Activated CD4-positive, alpha-beta T cell treated with anti-CD3 and anti-CD28 coated beads for 36 hours (primary cell): ENCODE measurements at places on chromosomes 12 and 14.

DNA sequence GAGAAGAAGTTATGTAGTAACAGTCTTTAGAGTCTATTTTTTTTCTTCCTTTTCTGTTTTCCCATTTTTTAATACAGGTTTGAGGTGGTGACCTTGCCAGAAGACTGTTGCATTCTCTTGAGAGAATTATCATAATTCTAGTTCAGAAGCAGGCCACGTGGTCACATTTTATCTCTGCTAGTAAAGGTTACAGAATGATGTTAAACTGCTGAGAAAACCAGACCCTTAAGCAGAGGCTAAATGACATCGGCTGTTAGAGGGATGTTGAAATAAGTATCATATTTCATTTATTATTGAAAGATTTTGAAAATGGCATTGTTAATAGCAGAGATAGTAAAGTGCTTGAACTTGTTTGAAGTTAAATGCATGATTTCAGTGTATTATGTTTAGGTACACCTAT, 49.2 kb downstream of the BRMS1L start:
- no peak for DNase-seq

- DNase-seq, result no peak
Measured at GRCh38 chr12:112341046-112341825, 41.0 kb downstream of the HECTD4 start.

DNA sequence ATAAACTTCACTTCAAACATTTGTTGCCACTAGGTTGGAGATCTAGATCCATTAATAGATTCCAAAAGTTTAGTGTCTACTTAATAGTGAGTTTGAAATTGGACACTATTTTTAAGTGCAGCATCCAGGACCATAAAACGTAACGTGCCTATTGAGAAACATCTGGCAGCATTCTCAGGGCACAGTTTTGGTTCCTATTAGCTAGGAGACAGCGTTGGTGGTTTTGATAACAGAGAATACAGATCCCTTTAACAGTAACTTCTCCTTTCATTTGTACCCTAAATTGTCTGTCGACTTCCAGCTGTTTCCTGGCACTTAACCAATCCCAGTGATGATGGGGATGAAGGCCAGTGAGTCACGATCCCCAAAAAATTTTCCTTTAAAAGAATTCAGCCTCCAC, 25.8 kb downstream of the KCNK10 start:
- no peak for DNase-seq

DNA sequence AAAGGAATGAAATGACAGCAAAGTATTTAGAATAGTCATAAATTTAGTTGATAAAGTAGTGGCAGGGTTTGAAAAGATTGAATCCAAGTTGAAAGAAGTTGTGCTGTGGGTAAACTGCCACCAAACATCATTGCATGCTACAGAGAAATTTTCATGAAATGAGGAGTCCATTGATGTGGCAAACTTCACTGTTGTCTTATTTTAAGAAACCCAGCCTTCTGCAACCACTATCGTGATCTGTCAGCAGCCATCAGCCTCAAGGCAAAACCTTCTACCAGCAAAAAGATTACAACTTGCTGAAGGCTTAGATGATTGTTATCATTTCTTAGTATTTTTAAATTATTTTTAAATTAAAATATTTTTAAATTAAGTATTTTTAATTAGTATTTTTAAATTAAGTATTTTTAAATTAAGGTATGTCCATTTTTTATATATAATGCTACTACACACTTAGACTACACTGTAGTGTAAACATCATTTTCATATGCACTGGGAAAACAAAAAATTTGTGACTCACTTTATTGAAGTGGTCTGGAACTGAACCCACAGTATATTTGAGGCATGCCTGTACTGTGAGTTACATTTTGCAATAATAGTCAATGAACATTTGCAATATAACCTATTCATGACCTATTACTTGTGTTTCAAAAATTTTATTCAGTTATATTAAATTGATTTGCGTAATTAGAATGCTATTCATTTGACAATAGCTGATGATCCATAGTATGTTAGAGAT, 67.2 kb upstream of the SYT1 start:
- no peak for DNase-seq

- no peak for DNase-seq
Measured at GRCh38 chr14:37709419-37710195, 114.2 kb downstream of the TTC6 start.

- DNase-seq, result no peak
Measured at GRCh38 chr14:103228866-103229265, 105.2 kb upstream of the EIF5 start.

DNA sequence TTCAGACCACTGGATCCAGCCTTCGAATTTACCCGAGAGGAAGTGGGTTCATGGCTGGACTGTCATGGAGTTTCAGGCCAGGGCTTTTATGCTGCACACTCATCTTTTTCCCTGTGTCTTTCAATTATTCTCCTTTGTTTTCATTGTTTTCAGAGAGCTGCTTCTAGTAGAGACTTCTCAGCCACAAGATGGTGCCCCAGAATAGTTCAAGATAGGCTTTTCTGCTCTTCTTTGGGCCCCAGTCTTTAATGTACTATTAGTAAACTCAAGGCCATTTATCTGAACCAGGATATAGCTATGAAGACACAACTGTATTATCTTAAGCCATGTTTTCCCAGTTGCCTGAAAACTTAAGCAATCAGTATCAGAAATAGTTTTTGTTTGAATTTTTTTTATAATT, 30.4 kb upstream of the PSMA6 start:
- DNase-seq, result no peak

- DNase-seq, result peak; percentile 55
Measured at GRCh38 chr12:66188584-66189485, at the start of gene IRAK3. TSS of gene IRAK3 (plus strand) at chr12:66189214. CDS start at chr12:66189300, 86 bp downstream.

- no peak for DNase-seq
Measured at GRCh38 chr12:81520064-81520945, 238.8 kb downstream of the PPFIA2 start.

- no peak for DNase-seq
Measured at GRCh38 chr12:11798006-11798708, 148.7 kb downstream of the ETV6 start.

- DNase-seq, result no peak
Measured at GRCh38 chr14:68536018-68536410, 256.9 kb downstream of the ZFP36L1 start.

- DNase-seq, result no peak
Measured at GRCh38 chr12:94792693-94793092, 142.3 kb upstream of the TMCC3 start.

GRCh38 chr14:82689948-82690347, 1156.3 kb upstream of the SEL1L start:
- no peak for DNase-seq

GRCh38 chr14:54186821-54187763, 209.7 kb upstream of the CDKN3 start:
- no peak for DNase-seq

DNA sequence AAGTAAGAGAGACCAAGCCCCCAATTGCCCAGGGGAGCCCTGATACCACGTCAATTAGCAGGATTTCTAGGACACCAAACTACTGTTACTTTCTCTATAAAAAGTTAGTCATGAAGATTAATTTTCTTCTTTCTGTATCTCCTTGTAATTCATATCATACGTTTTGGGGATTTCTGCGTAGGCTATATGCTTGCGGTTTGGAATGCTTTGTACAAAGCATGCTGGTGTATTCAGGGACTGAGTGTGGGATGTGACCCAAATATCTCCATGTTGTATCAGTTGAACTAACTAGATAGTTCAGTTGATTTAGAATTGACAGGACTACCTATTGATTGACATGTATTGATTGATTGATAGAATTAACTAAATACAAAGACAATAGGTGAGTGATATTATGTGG, 7.7 kb downstream of the GPR33 start:
- DNase-seq, result no peak

DNA sequence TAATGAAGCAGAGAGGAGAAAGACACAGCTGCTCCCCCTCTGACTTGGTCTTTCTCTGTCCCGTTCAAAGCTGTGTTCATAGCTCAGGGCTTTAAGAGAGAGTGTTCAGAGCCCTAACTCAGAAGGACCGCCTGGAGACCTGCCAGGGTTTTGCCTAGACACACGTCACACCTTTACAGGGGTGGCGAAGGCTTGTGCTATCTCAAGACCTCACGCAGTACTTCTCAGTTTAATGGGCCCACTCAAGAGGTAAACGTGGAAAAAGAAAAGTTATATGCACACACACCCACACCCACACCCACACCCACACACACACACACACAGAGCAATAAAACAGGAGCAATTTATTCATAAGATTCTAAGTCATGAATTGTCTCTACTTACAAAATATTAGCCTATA, 374.3 kb downstream of the C12orf75 start:
- no peak for DNase-seq

GRCh38 chr12:32486158-32486557, 86.8 kb downstream of the FGD4 start:
- DNase-seq, result no peak

DNA sequence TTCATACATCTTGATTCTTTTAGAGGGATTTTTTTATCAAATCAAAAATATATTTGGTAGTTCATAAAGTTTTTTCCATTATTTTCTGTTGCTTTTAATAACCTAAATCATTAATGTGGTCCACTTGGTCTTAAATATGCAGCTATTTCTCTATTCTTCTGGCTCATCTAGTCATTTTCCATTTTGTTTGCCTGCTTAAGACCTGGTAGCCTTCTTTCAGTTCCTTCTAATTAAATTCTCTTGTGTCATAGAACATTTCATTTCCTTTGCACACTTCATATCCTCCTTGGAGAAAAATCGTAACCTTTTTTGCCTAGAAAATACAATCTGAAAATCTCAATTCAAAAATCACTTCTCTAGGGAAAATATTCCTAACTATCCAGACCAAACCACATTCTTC, 387.0 kb downstream of the LRFN5 start:
- DNase-seq, result no peak

- peak; percentile 38 for DNase-seq
Measured at GRCh38 chr14:37594971-37595808, at the start of the genes FOXA1 and TTC6. TSS of gene FOXA1 (minus strand) at chr14:37595249. CDS start at chr14:37594972, 277 bp downstream. TSS of gene TTC6 (plus strand) at chr14:37595629. CDS start at chr14:37622065, 26,436 bp downstream.

- no peak for DNase-seq
Measured at GRCh38 chr12:132063491-132063890, 80.6 kb downstream of the DDX51 start.

DNA sequence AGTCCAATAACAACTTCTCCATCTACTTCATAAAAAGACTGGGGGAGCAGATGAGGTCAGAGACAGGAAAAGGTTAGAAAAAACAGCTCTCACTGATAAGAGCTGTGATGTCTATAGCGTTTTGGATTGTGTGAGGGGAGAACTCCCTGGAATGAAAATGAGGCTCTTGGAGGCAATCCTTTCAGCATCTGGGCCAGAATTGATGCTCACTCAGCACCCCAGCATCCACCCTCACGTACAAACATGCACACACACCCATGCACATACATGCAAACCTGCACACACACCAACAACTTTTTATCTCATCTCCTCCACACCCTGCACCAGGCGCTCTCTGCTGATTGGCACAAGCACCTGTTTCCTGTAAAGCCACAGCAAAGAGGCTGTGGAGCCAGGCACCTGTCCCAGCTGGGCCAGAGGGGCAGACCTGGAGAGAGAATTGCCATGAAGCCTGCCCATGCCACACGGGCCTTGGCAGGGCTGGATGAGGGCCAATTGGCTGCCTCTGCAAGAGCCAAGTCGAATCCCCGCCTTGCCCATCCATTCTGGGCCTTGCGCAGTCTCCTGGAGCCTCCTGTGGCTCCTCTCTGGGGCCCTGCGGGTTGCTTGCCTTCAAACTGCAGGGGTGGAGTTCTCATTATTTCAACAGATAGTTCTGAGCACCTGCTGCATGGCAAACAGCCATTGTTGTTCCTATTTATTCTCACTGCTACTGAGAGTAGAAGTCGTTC, 53.1 kb downstream of the SYNE3 start:
- DNase-seq, result peak; percentile 44

DNA sequence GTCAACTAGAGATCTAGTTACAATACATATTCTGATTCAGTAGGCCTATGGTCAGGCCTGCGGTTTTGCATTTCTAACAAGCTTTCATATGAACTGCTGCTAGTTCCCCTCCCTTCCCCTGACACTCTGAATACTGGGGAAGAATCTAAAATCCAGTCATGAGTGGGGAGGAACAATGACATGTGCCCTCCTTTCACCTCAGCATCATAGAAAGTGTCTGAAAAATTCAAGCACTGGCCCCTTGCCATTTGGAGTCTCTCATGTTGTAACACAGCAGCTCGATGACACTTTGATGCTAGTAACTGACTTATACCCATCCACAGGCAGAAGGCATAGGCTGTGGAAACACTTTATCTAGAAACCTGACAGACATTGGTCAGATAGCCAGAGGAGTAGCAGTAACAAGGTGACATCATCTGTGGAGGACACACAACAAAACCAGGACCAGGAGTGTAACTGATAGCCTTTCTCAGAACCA, 161.9 kb upstream of the RASSF8 start:
- DNase-seq, result no peak

GRCh38 chr14:91155626-91156089, 41.8 kb downstream of the DGLUCY start:
- peak; percentile 31 for DNase-seq

DNA sequence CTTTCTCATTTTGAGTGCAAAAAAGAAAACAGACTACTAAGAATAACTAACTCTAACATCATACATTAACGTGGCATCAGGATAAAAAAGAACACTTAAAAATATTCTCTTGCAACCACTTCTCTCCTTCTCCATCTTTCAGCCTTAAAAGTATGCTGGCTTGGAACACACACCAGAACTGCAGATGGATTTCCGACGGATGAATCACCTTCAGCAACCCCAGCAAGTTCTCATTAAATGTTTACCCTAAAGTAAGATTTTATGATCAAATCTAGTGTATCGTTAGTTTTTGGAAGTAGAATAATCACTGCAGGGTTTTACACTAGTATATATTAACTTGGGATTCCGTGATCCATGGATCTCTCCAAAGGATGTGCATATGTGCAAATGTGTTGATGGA, 1.2 kb downstream of the NEK9 start:
- no peak for DNase-seq

DNA sequence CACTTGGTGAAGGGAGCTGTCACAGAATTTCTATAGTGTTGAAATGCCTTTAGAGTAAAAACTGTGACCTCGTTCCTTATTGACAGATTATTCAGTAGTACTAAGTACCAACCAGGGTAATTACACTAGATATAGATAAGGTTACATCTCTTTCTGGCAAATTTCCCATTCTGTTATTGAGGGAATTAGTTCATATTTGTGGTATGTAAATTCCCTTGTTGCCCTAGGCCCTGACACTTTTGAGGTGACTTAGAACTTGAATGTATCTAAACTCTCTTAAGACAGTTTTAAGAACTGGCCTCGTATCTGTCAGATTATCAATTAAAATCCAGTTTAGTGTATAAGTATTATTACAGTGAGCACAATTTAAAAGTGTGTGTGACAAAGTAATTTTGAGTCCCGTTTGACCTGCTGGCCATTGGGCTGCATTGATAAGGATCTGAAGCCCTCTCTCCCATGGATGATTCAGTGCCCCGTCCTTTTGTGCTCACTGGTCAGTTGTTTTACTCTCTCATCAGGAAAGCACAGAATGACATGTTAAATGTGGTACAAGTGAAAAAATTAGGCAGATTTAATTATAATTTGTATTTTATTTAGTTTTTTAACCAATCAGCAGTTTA, 123.2 kb downstream of the GPR135 start:
- DNase-seq, result no peak

DNA sequence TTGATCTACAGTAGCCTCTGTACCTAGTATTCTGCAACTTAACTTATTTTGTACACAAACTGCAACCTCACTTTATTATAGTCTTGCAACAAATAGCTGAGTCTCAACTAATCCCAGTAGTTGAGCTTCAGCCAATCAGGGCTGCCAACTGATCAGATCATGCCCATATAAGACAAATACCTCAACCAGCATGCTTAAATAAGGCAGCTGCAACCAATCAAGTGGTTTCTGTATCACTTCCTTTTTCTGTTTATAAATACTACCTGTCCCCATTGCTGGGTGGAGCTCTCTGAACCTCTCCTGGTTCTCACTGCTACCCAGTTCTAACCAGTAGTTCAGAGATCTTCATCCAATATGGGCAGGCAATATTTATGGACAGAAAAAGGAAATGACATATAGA, 248.5 kb upstream of the FBXO33 start:
- no peak for DNase-seq
